Fibroblast of upper back skin (primary cell): ENCODE measurements at places on chromosomes 5 and 9.

- peak; percentile 66 for DNase-seq
Observed at GRCh38 chr5:76256116-76256889, 146.8 kb upstream of the IQGAP2 start.

- DNase-seq, result no peak
Observed at GRCh38 chr9:89617978-89618377, 13.2 kb downstream of the GADD45G start.

DNA sequence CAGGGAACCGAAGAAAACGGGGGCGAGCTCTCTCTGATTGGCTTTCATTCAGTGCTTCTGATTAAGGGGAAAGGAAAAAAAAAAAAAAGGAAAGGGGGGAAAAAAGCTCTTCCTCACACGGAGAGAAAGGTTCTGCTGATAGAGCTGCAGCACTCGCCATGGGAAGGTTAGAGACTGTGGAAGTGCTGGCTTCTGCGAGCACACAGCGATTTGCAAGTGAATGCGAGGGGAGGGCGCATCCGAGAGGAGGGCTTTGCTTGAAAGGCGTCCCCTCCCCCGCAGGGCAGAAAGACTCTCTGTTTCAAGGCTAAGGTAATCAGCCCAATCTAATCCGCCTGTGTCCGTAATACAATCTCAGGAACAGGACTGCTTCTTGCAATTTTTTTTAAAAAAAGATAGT is at the start of gene CDH10:
TSS of gene CDH10 (minus strand) at position 218 of the 400 bp plus-strand sequence. CDS start 51,488 bp downstream, outside the sequence.
- DNase-seq, result peak; percentile 56

DNA sequence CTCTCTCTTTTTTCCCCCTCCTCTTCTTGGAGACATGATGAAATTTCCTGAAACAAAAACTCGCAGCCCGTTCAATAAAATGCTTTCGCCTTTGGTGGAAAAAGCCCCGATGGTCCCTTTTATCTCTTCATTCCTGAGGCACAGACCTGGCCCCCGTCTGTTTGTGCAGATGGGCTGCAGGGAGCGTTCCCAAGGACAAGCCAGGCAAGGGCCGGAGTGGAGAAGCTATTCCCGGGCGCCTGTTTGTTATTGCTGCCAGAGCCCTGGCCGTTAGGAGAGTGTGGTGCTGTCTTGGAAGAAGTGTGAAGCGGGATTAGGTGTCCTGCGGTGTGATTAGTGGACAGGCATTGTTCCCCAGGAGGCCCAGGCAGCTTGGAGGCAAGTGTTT is 71.9 kb downstream of the SMIM23 start:
- DNase-seq, result peak; percentile 81

DNA sequence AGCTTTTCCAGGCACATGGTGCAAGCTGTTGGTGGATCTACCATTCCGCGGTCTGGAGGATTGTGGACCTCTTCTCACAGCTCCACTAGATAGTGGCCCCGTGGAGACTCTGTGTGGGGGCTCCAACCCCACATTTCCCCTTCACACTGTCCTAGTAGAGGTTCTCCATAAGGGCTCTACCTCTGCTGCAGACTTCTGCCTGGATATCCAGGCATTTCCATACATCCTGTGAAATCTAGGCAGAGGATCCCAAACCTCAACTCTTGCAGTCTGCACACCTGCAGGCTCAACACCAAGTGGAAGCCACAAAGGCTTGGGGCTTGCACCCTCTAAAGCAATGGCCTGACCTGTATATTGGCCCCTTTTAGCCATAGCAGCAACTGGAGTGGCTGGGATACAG is 283.4 kb upstream of the KLF4 start:
- no peak for DNase-seq

- peak; percentile 77 for DNase-seq
Observed at GRCh38 chr5:164358531-164359259, 853.3 kb downstream of the MAT2B start.

DNA sequence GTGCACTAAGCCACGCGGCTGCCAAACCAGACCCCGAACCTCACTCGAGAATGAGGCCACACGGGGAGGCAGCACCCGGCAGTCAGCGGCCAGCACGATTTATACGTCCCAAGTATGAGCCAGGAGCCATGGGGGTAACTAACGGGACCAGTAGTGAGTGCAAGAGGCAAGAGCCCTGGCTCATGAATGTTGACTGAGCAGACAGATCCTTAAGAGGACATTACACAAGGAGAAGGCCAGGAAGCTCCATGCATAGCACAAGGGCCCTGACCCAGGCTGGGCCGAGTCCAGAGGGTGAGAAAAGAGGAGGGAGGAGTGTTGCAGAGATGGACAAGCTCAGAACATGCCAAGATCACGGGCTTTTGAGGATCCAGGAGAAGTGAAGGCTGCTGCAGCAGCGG is 58.6 kb upstream of the PHYKPL start:
- no peak for DNase-seq

GRCh38 chr5:31898036-31898632 is 259.2 kb downstream of the PDZD2 start:
- no peak for DNase-seq

DNA sequence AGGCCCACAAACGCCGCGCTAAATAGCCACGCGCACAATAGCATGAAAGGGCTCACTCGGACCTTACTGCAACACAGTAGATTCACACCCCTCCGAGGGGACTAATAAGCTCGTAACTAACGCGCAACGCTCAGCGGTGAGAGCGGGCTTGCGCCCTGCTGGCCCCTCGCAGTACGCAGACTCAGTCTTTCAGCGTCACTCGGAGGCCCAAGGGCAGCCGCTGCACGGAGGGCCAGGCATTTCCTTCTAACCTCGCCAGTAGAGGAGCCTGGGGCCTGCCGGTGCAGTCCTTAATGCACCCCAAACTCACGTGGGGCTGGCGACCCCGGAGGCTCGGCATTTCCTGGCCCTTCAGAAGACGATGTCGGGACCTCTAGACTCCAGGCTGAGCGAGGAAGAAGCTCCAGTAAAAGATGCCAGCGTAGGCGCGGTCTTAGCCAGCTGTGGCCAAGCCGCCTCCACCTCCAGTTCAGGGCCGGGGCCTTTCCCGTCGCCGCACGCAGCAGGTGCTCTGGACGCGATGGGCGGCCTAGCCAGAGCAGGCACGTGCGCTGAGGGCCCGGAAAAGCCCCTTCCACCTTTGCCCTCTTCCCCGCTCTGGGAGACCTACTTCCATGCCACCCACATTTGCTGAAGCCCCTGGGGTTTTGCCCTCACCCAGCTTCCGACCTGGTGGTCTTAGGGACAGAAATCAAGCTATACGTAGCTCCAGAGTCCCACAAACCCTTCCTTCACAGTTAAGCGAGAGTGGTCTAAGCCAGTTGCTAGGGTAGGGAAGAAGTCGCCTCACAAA is 38.3 kb upstream of the TIFAB start:
- DNase-seq, result no peak

GRCh38 chr5:78416677-78417425 is 56.4 kb downstream of the SCAMP1 start:
- DNase-seq, result peak; percentile 10

DNA sequence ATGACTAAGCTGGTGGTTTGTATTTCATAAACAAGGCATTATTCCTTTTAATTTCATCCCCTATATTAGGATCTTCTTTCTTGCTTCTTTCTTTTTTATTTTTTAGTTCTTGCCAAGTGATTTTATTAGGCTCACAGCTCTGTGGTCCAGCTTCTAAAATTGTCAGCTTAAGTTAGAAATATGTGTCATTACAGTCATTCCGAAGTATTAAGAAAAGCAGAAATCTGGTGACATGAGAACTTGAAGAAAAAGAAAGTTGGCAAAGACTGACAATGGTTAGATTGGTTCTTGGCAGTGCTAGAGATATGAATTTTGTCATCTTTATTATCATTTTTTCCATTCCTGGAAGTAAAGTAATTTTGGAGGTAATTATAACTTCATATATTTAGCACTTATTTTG is 166.5 kb upstream of the PRR16 start:
- DNase-seq, result peak; percentile 43

DNA sequence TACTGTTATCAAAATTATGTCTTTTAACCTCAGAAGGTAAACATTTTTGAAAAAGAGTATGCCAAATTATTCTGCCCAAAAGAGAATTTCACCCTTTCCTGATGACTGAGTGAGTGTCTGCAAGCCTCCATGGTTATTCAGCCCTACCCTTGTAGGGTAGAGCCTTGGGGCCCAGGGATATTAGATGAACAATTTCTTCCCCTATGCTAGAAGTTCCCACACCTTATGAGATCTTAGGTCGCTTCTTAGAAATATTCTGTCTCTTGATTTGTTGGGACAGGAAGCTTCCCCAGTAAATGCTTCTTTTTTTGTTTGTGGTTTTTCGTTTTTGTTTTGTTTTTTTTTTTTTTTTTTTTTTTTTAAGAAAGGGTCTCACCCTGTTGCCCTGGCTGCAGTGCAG is 3.1 kb downstream of the CRB2 start:
- DNase-seq, result no peak

DNA sequence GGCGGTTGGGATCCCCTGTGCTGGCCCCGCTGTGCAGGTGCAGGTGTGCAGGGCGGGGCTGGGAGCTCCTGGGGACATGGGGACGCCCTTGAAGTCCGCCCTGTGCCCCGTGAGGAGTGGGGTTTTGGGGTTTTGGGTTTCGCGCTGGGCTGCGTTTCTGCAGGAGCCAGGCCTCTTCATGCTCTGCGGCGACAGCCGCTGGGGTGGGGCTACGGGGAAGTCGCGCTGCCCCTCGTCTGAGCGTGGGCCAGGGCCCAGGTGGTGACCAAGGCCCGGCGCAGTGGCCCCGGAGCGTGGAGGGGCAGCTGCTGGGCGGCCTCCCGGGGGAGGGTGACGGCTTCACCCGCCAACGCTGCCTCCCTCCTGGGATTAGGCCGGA is 47.8 kb upstream of the IRX4 start:
- DNase-seq, result no peak

DNA sequence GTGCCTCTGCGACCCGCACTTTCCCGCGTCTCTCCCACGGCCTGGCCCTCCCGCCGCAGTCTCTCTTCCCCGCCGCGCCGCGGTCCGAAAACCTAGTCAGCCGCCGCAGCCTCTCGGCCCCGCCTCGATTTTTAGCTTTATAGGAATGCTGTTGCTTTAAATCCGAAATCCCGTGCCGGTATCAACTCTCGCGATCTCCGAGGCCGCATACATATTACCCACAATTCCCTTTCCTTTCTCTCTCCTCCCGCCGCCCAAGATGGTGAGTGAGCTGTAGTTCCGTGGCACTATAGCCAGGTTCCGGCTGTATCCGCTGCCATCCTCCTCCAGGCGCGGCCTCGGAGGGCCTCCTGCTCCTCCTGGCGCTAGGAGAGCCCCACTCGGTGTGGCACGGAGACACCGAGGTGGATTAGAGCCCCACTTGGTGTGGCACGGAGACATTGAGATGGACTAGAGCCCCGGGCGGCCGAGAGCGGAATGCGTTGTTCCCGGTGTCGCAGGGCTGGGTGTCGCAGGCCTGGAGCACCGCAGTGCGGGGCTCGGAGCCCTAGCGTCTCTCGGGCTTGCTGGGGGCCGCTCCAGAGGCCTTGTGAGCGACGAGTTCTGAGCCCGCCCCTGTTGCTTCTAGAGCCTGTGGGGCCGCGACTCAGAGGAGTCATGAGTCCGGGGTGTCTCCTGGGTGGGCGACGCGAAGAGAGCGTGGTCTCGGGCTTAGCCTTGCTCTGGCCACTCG is at the start of the genes MED22 and RPL7A:
TSS of gene MED22 (minus strand) at position 147 of the 733 bp plus-strand sequence. CDS start 1,469 bp downstream, outside the sequence.
TSS of gene RPL7A (plus strand) at position 234 of the 733 bp plus-strand sequence. CDS start at position 260, 26 bp downstream.
- DNase-seq, result peak; percentile 96

DNA sequence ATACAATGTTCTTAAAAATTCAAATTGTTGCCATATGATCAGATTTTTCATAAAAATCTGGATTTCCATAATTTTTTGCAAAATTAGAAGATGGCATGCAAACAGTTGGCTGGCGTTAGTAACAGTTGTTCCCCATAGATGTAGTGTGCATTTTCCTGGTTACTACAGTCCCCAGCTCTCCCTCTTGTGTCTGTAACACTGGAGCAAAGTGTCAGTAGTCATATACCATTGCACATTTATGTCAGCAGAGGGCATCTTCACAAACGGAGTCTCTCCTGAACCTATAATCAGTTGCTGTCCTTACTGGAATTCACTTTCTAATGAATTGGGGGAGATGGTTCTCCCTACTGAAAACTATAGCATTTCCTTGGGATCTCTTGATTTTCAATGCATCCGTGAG is 44.7 kb upstream of the DMAC1 start:
- peak; percentile 37 for DNase-seq

GRCh38 chr5:119476341-119476740 is 24.0 kb downstream of the HSD17B4 start:
- no peak for DNase-seq

GRCh38 chr5:54902791-54903473 is 82.5 kb downstream of the ESM1 start:
- DNase-seq, result peak; percentile 75

- DNase-seq, result peak; percentile 99
Observed at GRCh38 chr5:150517272-150518152, 9.6 kb downstream of the NDST1 start.

GRCh38 chr5:44536650-44537260 is 147.5 kb upstream of the FGF10 start:
- DNase-seq, result peak; percentile 9

- no peak for DNase-seq
Observed at GRCh38 chr5:56587381-56588130, 227.8 kb upstream of the MAP3K1 start.

DNA sequence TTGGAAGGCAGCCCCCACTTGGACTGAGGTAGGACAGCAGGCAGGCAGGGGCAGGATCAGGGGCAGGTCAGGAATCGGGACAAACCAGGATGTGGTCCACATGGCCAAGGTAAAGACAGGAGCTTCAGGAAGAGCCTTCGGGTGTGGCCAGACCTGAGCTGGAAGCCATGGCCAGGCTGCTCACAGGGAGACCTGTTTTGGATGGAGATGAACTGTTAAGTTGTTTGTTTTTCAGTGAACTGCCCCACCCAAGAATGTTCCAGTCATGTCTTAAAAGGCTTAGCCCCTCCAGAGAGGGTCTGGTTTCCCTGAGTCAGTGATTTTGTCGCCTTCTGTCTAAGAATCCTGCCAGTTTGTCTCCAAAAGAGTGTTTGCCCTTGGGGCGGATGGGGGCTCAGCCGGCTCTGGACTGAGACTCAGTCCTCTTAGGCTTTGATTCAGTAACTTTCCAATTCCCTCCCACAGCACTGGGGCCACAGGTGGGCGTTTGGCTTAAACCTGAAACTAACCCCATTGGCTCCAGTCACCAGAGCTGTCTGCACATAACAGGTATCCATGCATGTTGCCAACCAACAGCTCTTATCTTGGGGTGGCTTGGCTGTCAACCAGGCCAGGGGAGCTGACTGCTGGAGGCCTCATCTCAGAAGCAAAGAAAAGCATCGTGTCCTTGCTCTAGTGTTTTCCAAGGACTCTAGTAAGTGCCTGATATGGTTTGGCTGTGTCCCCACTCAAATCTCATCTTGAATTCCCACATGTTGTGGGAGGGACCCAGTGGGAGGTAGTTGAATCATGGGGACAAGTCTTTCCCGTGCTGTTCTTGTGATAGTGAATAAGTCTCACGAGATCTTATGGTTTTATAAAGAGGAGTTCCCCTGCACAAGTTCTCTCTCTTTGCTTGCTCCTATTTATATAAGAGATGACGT is 11.3 kb upstream of the ANKH start:
- no peak for DNase-seq

DNA sequence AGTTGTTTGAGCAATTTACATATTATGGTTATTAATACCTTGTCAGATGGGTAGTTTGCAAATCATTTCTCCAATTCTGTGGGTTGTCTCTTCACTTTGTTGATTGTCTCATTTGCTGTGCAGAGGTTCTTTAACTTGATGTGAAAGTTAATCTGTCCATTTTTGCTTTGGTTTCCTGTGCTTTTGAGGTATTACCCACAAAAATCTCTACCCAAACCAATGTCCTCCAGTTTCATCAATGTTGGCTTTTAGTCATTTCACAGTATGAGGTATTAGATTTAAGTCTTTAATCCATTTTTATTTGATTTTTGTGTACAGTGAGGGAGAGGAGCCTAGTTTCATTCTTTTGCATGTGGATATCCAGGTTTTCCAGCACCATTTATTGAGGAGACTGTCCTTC is 82.4 kb downstream of the MRPS30 start:
- DNase-seq, result no peak

GRCh38 chr5:173671121-173671949 is 54.9 kb upstream of the BOD1 start:
- no peak for DNase-seq
